Sigmoid colon (tissue), 7 donors: ENCODE measurements at places on chromosomes 1 and 21.

GRCh38 chr1:54415991-54416390, 9.8 kb upstream of the SSBP3 start:
- H3K36me3 ChIP-seq = no peaks in the 10 kb centered on the region
- no peaks in the 10 kb centered on the region for H3K4me1 ChIP-seq
- H3K27me3 ChIP-seq = no peaks in the 10 kb centered on the region
- no peak overlapping the region for H3K27ac ChIP-seq
- DNase-seq = no peak

DNA sequence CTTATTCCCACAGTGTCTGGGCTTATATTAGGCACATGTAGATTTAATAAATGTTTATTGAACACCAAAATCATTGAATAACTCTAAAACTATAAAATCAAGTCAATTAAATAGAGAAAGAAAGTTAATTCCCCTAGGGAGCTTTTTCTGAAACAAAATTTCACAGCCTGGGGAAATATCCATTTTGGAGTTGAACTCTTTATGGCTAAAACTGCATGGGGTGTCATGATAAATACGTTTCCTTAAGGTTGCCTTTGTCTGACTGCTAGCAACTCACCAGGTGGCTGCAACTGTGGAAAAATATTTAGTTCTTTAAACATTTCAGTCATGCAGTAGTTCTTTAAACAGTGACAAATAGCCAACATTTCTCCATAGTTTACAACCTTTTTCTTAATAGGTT, 496.1 kb downstream of the LRRIQ3 start:
- H3K27me3 ChIP-seq = no peaks in the 10 kb centered on the region
- no peak overlapping the region for H3K27ac ChIP-seq
- H3K4me3 ChIP-seq = no peak overlapping the region
- DNase-seq = no peak
- no peaks in the 10 kb centered on the region for H3K4me1 ChIP-seq
- no peaks in the 10 kb centered on the region for H3K36me3 ChIP-seq

DNA sequence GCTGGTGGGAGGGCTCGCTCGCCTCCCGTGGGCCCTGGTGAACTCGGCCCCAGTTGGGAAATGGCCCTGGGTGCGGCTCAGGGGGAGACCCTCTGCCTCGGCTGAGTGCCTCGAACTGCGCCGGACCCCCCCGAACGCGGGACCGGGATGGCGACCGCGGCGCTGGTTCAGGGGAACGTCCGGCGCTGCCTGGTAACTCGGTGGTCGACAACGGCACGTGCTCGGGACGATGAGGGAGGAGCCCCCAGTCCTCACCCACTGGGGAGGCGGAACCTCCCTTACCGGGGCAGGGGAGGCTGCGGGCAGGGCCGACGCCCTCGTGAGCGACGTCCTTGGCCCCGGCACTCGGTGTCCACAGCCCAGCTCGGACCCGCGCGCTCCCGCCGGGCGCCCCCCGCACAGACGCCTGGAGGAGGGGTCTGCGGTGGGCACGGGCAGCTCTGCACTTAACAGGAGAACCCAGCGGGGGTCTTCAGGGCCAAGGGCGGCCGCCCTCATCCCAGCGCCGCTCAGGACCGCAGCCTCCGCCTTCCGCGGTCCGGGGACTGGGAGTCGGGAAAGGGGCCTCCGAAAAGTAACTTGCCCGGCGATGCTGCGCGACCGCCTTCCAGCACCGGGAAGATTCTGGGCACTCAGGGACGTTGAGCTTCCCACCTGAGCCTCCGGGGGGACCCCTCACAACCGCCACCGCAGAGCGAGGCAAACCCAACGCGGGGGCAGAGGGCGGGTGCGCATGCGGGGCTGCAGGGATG, 1.7 kb downstream of the HES4 start:
- H3K27ac ChIP-seq = no peak overlapping the region
- no peaks in the 10 kb centered on the region for H3K4me1 ChIP-seq
- peaks cover 17% of the 10 kb centered on the region for H3K27me3 ChIP-seq
- peak overlapping the region; percentile 46 for H3K4me3 ChIP-seq
- H3K36me3 ChIP-seq = no peaks in the 10 kb centered on the region

GRCh38 chr1:225378880-225379279, 49.0 kb downstream of the LBR start:
- no peak overlapping the region for H3K4me3 ChIP-seq
- no peaks in the 10 kb centered on the region for H3K4me1 ChIP-seq
- H3K27ac ChIP-seq = no peak overlapping the region
- no peaks in the 10 kb centered on the region for H3K27me3 ChIP-seq
- no peak for DNase-seq

DNA sequence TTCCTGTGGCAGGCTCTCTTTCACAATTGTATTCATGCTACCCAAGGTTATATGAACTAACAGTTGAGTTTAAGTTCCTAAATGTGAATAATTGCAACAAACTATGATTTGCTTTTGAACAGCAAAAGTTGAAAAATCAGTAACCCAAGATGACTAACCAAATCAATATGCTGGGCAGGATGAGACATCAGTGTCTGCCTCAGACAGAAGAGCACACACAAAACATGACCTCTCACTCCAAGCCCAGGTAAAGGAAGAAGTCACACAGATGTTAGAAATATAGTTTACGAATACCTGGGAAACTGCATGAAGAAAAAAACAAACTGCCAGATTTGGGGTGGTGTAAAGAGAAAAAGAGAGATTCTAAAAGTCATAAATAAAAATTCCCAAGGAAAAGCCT, 3.5 kb downstream of the OR2L13 start:
- no peaks in the 10 kb centered on the region for H3K27me3 ChIP-seq
- H3K4me3 ChIP-seq = no peak overlapping the region
- no peaks in the 10 kb centered on the region for H3K4me1 ChIP-seq

GRCh38 chr1:230248016-230248888, 177.9 kb downstream of the PGBD5 start:
- DNase-seq = no peak
- H3K4me1 ChIP-seq = no peaks in the 10 kb centered on the region
- H3K27ac ChIP-seq = no peak overlapping the region

- no peak for DNase-seq
- H3K27me3 ChIP-seq = no peaks in the 10 kb centered on the region
- H3K4me1 ChIP-seq = no peaks in the 10 kb centered on the region
- no peak overlapping the region for H3K27ac ChIP-seq
- no peak overlapping the region for H3K4me3 ChIP-seq
Measured at GRCh38 chr1:243558576-243558975, 291.5 kb downstream of the AKT3 start.

GRCh38 chr1:104671684-104672353, 922.1 kb downstream of the AMY1C start:
- H3K27me3 ChIP-seq = no peaks in the 10 kb centered on the region
- no peak overlapping the region for H3K27ac ChIP-seq
- H3K36me3 ChIP-seq = no peaks in the 10 kb centered on the region
- no peak for DNase-seq

DNA sequence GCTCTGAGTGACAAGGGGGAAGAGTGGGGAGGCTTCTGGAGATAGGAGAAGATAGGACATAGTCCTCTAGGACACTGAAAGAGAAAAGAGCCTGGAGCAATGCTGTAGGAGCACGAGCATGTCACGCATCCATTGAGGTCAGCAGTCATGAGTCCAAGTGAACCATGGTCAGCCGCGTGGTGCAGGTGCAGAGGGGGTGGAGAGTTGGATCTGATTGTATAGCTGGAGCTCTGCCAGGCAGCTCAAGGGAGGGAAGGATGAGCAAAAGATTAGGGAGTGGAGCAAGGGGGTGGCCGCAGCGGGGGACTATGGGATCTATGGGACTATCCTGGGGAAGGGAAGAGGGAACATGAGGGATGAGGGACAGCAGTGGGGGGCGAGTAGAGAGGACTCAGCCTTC, 14.0 kb downstream of the PADI1 start:
- H3K27me3 ChIP-seq = peaks cover 8% of the 10 kb centered on the region
- no peaks in the 10 kb centered on the region for H3K4me1 ChIP-seq
- H3K27ac ChIP-seq = no peak overlapping the region
- no peak for DNase-seq
- no peak overlapping the region for H3K4me3 ChIP-seq
- no peaks in the 10 kb centered on the region for H3K36me3 ChIP-seq

GRCh38 chr1:215321802-215322201, 239.3 kb downstream of the KCNK2 start:
- H3K4me3 ChIP-seq = no peak overlapping the region
- no peaks in the 10 kb centered on the region for H3K27me3 ChIP-seq
- H3K27ac ChIP-seq = no peak overlapping the region

- H3K27me3 ChIP-seq = no peaks in the 10 kb centered on the region
- H3K4me1 ChIP-seq = no peaks in the 10 kb centered on the region
Measured at GRCh38 chr1:113990961-113991360, 11.7 kb downstream of the OLFML3 start.

DNA sequence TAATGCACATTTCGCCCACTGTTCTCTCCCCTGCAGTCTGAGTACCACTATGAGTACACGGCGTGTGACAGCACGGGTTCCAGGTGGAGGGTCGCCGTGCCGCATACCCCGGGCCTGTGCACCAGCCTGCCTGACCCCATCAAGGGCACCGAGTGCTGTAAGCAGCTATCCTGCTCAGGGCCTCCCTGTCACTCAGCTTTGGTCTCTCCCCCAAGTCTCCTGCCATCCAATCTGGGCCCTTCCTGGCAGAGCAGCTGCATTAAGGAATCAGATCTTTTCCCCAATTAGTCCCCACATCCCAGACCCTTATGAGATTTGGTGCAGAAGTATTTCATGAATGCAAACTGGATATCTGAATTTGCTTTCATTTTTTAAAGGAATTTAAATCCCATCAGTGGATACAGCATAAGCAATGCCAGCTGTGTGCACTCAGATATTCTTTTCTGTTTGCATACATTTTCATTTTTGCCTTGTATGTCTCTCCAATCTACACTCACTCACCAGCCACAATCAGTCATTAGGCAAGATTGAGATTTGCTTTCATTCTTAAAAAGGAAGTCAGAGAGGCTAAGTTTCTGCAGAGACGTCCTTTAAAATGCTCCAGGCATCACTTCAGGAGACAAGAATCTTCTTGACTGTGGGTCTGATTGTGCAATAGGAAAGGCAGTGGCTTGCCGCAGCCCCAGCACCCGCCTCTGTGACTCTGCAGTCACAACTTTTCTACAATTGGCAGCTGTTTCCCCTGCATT, 48.1 kb downstream of the ELAPOR1 start:
- H3K27me3 ChIP-seq = no peaks in the 10 kb centered on the region
- no peak overlapping the region for H3K27ac ChIP-seq
- H3K4me3 ChIP-seq = no peak overlapping the region
- DNase-seq = peak; percentile 70

GRCh38 chr1:225449261-225449660, 21.4 kb upstream of the LBR start:
- H3K4me3 ChIP-seq = no peak overlapping the region
- no peaks in the 10 kb centered on the region for H3K36me3 ChIP-seq
- H3K27ac ChIP-seq = peak overlapping the region; percentile 93
- H3K27me3 ChIP-seq = no peaks in the 10 kb centered on the region

DNA sequence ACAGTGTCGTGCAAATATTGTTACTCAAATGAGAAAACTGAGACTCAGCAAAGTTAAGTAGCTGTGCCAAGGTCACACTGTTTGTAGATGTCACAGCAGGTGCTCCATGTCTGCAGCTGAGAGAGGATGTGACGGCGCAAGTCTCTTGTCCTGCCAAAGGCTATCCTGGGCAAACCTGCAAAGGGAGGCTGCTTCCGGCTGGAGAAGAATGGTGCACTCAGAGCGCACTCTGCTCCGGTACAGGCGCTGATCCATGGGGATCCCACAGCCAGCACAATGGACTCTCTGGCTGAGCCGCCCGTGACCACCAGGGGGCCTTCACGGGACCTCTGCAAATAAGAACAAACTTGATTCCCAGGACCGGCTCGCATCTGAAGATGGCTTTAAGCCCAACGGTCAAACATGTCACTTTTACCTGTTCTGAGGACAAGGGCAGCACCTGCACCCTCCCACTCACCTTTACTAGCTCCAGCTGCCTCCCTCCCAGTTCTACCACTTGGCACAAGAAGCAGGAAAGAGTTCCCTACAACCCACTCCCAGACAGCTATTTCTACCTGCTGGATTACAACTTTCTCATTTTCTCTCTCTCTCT, 21.9 kb downstream of the RD3 start:
- H3K4me1 ChIP-seq = peaks cover 19% of the 10 kb centered on the region
- no peak overlapping the region for H3K4me3 ChIP-seq
- peak; percentile 89 for DNase-seq

GRCh38 chr1:1298861-1299685, 8.7 kb downstream of the ACAP3 start:
- H3K4me3 ChIP-seq = no peak overlapping the region
- no peak overlapping the region for H3K27ac ChIP-seq
- peaks cover 12% of the 10 kb centered on the region for H3K4me1 ChIP-seq
- no peaks in the 10 kb centered on the region for H3K27me3 ChIP-seq
- H3K36me3 ChIP-seq = peaks cover 35% of the 10 kb centered on the region
- DNase-seq = no peak

DNA sequence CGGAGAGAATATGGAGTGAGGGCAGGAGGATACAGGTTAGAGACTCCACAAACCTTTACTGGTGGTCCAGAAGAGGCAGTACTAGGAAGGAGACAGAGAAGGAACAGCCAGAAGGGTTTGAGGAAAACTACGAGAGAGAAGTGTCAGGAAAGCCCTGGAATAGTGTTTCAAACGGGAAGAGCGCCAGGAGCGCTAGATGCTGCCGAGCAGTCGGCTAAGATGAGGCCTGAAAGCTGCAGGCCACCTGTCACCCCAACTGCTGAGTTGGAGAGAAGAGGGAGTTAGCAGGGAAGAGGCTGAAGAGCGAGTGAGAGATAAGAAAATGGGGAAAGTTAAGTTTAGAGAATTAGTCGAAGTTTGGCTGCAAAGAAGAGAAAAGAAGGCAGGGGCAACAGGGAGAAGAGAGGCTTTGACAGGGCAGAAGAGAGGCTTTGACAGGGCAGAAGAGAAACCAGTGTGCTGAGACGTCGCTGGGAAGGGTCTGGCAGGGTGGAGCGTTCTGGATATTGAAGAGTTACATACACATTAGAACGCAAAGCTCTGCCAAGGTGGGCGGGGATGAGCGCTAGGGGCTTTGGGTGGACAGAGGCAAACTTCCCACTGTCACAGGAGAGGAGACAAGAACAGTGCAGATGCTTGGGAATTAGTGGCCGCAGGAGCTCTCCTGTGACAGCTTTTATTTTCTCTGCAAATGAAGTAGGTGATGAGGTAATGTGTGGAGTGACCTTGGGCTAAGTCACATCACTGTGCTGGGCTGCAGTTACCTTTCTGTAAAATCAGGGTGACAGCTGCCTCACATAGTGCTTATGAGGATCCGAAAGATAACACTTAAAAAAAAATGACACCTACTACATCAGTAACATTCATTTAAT, 31.2 kb downstream of the PCSK9 start:
- no peak overlapping the region for H3K27ac ChIP-seq
- no peak for DNase-seq
- peaks cover 67% of the 10 kb centered on the region for H3K36me3 ChIP-seq

DNA sequence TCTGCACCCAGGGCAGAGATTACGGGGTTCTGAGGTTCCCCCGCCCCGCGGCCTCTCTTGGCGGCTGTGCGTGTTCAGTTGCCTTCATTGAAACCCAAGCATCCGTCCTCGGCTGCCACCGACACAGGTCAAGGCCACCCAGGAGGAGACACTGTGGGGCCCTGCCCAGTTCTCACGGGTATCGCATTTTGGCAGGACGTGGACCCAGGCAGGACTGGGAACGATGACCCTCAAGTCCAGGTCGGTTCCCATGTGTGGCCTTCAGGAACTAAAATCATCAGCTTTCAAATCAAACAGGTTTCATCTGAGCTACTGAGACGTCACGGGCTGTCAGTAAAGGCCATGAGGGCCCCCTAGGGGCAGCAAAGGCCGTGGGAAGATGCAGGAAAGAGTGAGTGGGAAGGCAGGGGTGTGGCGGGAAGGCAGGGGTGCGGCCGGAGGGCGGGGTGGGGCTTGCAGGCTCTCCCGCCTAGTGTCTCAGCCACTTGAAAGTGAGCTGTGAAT, 7.0 kb upstream of the C1orf174 start:
- peaks cover 5% of the 10 kb centered on the region for H3K27me3 ChIP-seq
- H3K4me3 ChIP-seq = no peak overlapping the region
- H3K27ac ChIP-seq = no peak overlapping the region
- no peaks in the 10 kb centered on the region for H3K36me3 ChIP-seq
- peak; percentile 43 for DNase-seq
